ENCODE measurements at places on chromosomes 13 and 19. TPM values are rescaled to one million over a fixed set of nuclear protein-coding genes. Genes with fewer than 3 reads are reported as not detected.

DNA sequence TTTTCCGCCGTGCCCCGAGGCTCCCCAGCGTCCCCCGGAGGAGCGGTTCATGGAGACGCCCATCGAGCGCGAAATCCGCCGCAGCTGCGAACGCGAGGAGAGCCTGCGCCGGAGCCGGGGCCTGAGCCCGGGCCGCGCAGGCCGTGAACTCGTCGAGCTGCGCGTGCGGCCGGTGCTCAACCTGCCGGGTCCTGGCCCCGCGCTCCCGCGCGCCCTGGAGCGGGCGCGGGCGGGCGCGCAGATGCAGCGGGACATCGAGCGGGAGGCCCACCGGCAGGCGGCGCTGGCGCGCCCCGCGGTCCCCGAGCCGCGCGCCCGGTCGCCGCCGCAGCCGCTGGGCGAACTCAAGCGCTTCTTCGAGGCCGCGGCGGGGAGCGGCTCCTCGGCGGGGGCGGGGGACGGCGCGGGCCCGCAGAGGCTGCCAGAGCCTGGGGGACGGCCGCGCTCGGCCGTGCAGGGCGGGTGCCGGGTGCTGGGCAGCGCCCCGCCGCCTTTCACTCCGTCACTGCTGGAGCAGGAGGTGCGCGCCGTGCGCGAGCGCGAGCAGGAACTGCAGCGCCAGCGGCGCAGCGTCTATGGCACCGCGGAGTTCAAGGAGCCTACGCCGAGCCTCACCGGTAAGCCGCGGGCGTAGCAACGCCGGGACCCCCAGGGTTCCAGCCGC is 807 bp downstream of the MISP3 start:
- peak; percentile 95 for DNase-seq
- H3K4me1 ChIP-seq: peaks cover 15% of the 10 kb centered on the region
- no peaks in the 10 kb centered on the region for H3K36me3 ChIP-seq
- peak overlapping the region; percentile 93 for H3K27ac ChIP-seq

The PEAK3 gene
- polyA plus RNA-seq: 0.10 TPM

GRCh38 chr19:12628040-12629022 is 17.6 kb downstream of the ZNF791 start:
- H3K27me3 ChIP-seq: no peaks in the 10 kb centered on the region
- no peaks in the 10 kb centered on the region for H3K4me1 ChIP-seq
- H3K27ac ChIP-seq: no peak overlapping the region
- no peak for DNase-seq
- peaks cover 19% of the 10 kb centered on the region for H3K36me3 ChIP-seq

GRCh38 chr19:42534391-42534790 is 6.1 kb upstream of the CEACAM1 start:
- no peak overlapping the region for H3K4me3 ChIP-seq
- H3K36me3 ChIP-seq: no peaks in the 10 kb centered on the region
- H3K27me3 ChIP-seq: no peaks in the 10 kb centered on the region
- H3K27ac ChIP-seq: no peak overlapping the region

DNA sequence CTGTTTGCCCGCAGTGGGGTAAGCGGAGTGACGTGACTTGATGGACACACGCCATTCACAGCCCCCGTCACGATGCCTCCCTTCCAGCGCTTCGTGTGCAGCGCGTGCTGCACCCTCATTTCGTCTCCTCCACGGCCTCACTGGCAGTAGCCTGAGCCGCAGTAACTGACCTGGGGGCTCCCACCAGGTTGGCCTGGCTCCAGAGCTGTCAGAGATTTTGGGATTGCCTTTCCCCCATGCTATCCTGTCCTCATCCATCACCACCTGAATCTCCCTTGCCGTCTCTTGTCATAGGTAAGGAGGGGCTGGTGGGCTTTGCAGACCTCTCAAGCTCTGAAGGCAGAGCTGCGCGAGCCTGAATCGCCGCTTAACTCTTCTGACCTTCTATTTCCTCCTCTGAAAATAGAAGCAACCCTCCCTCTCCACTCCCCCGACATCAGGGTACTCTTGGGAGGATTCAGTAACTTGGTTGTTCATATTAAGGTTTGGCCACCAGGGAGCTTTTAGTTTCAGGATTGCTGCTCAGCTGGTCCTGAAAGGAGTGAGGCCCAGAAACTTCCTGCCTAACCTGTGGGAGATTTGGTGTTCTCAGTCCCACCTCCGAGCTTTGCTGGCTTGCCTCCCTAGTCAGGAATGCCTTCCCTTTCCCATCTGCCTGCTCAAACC is 27.9 kb downstream of the SIGLEC5 start:
- no peaks in the 10 kb centered on the region for H3K36me3 ChIP-seq
- H3K27ac ChIP-seq: no peak overlapping the region
- DNase-seq: no peak
- no peak overlapping the region for H3K4me3 ChIP-seq
- H3K27me3 ChIP-seq: peaks cover 41% of the 10 kb centered on the region

GRCh38 chr13:28322256-28322905 is 172.5 kb downstream of the FLT1 start:
- no peaks in the 10 kb centered on the region for H3K36me3 ChIP-seq
- H3K27ac ChIP-seq: no peak overlapping the region
- H3K27me3 ChIP-seq: no peaks in the 10 kb centered on the region

- H3K4me3 ChIP-seq: no peak overlapping the region
- DNase-seq: no peak
- no peak overlapping the region for H3K27ac ChIP-seq
- no peaks in the 10 kb centered on the region for H3K36me3 ChIP-seq
- no peaks in the 10 kb centered on the region for H3K27me3 ChIP-seq
Observed at GRCh38 chr13:33913829-33914228, 95.9 kb downstream of the RFC3 start.

DNA sequence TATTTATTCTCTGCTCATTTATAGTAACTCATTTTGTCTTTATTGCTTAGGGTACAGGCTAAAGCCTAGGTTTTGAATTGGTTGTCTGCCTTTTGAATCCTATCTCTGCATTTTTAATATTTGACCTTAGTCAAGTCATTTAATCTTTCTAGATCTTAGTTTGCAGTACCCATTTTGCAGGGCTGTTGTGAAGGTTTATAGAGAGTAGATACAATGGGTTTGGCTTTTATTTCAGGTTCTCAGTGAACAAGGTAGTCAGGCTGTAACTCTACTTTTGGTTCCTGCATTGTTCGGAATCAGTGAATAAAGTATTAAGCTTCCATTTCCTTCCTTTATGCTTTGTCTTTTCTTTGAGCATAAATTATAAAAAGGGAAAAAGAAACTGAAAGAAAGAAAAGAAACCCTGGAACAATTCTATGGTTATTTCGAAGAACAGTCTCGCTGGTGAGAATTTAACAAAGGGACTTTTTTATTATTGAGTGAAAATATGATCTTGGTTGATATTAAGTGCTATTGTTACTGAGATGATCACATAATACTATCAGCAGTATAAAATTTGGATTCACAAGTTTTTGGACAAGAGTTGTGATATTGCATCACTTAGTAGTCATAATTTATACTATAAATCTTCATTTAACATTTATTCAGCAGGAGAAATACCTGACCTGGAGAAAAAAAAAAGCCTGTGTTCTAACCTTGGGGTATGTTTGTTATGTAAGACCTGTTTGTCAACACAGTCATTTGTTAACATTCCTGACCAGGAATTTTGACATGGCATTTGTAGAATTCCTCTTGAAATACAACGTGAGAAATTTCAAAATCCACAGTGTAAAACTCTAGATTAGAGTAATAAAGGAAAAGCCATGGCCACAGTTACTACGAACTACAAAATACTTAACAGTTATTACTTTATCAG is 91.3 kb downstream of the ZMYM2 start:
- H3K36me3 ChIP-seq: no peaks in the 10 kb centered on the region
- DNase-seq: no peak
- H3K4me1 ChIP-seq: peaks cover 17% of the 10 kb centered on the region
- no peak overlapping the region for H3K4me3 ChIP-seq

The GIPR gene
- polyA plus RNA-seq: 5.2 TPM

GRCh38 chr19:4536798-4537197 is 1.8 kb upstream of the PLIN5 start:
- DNase-seq: no peak
- peaks cover 70% of the 10 kb centered on the region for H3K4me1 ChIP-seq
- H3K4me3 ChIP-seq: peak overlapping the region; percentile 40
- no peaks in the 10 kb centered on the region for H3K36me3 ChIP-seq

DNA sequence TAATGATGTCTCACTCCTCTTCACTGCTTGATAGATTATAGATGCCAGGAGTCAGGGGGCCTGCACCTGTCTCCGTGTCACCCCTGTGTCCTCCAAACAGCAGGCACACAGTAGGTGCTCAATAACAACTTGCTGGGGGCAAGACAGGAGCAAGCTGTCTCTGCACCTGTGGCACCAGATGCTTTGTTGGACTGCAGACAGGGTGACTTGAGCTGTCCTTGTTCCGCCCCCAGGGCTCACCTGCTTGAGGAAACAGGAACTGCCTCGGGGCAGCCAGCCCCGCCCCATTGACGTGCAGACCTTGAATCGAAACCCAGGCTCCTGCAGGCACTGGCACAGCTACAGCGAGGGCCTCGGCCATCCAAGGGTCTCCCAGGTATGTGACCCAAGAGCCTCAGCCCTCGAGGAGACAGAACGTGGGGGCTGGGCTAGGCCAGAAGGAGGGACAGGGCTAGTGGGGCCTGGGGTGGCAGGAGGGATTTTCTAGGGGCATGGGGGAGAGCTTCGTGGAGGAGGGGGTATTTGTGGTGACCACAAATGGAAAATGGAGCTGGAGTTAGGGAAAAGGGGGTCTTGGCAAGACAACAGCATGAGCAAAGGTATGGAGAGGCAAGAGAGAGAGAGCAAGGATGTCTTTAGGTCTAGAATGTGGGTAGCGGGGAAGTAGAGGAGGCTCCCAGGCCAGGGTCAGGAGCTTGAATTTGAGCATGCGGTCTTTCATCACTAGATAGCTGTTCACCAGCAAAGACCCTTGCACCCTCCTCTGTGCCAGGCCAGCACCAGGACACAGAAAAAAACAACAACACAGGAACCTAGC is at the start of gene HSH2D:
Gene HSH2D (plus strand): TSS at position 287 of the 817 bp plus-strand sequence. CDS start 5,066 bp downstream, outside the sequence.
- H3K4me1 ChIP-seq: peaks cover 80% of the 10 kb centered on the region
- no peaks in the 10 kb centered on the region for H3K36me3 ChIP-seq

- no peak overlapping the region for H3K4me3 ChIP-seq
- H3K27me3 ChIP-seq: no peaks in the 10 kb centered on the region
- H3K4me1 ChIP-seq: no peaks in the 10 kb centered on the region
- no peak overlapping the region for H3K27ac ChIP-seq
Observed at GRCh38 chr13:26864576-26864975, 104.0 kb upstream of the GPR12 start.

DNA sequence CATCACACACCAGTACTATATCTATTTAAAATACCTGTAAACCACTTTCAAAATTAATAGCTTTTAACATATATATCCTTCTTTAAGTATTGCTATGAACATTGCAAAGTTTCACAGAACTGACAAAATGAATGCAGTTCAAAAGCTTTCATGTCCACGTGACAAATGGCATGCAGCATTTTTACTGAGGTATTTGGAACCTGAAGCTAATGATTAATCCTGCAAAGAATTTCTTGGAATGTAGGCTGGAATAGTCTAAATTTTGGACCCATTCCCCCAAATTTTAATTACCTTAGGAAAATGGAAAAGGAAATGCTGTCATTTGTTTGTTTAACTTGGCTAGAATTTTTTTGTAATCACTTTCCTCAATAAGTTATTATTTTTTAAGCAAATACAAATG is 423.8 kb upstream of the GPC6 start:
- H3K4me3 ChIP-seq: no peak overlapping the region
- no peak for DNase-seq
- no peak overlapping the region for H3K27ac ChIP-seq
- peaks cover 6% of the 10 kb centered on the region for H3K4me1 ChIP-seq
- no peaks in the 10 kb centered on the region for H3K36me3 ChIP-seq

The PPM1N gene
- 0.25 TPM for polyA plus RNA-seq

DNA sequence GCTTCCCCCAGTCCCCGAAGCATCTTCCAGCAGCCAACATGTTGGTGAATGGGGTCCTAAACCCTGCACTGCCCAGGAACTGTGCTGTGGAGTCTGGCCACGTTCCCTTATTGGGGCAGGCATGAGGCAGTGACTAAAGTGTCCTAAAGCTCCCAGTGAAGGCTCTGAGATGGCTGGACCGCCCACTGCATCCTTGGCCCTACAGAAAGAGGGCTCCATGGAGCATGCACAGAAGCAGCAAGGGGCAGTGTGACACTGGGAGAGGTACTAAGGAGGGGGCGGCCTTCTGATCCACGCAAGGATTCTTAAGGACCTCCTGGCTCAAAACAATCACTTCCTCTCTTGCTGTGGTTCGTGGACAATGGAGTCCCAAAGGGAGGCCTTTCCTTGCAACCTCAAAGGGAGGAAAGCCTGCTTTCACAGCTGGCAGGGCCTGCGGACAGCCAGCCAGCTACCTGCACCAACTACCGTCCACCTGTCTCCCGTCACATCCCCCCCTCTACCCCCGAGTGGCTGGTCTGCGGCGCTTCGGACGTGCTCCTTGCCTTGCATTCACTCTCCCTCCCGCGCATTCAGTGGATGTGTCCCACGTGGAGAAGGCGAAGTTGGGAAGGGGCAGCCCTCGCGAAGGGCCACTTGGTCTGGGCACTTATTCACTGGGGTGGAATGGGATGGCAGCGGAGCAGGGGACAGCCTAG is 63.9 kb upstream of the STARD13 start:
- H3K27me3 ChIP-seq: no peaks in the 10 kb centered on the region
- peak overlapping the region; percentile 70 for H3K4me3 ChIP-seq
- peaks cover 43% of the 10 kb centered on the region for H3K4me1 ChIP-seq
- peak overlapping the region; percentile 82 for H3K27ac ChIP-seq

The PIH1D1 gene
- 73.6 TPM for polyA plus RNA-seq

The ZNF681 gene
- polyA plus RNA-seq: 8.9 TPM

- H3K27ac ChIP-seq: no peak overlapping the region
- no peak overlapping the region for H3K4me3 ChIP-seq
- no peaks in the 10 kb centered on the region for H3K27me3 ChIP-seq
Observed at GRCh38 chr19:38185562-38185961, 38.5 kb downstream of the DPF1 start.

The IRGC gene
- polyA plus RNA-seq: not detected

The ZNF382 gene
- polyA plus RNA-seq: 12.5 TPM

DNA sequence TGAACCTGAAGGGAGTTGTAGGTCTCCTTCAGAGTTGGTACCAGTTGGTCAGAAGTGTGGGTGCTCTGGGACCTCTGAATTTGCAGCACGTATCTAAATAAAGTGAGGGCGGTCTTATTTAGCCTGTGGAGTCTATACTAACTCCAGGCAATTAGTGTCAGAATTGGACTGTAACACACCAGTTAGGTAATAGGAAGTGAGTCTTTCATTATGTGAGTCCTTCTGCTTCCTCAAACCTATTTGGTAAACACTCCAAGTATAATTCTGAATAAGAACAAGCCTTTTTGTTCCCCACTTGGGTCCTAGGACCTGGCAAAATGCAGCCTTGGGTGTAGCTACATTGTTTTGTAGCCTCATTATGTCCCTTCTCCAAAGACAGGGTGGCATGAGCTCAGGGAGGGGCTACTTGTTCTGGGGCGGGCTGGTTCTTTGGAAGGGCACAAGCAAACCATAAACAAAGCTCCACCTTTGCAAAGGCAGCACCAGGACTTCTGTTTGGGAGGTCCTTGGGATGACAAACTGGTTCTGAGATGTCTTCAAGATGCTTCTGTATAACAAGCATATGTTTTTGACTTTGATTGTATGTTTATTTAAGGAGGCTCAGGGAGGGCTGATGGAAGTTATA is 418.0 kb downstream of the ZNF536 start:
- peak overlapping the region; percentile 13 for H3K27ac ChIP-seq
- no peaks in the 10 kb centered on the region for H3K36me3 ChIP-seq
- no peak for DNase-seq
- no peak overlapping the region for H3K4me3 ChIP-seq

Measured in left lung (tissue), 14 donors.